Lung microvascular endothelial cell (primary cell): ENCODE measurements at places on chromosomes 16 and 17.

- DNase-seq: no peak
Observed at GRCh38 chr16:84550096-84550495, 45.6 kb upstream of the MEAK7 start.

GRCh38 chr16:12485425-12485824 is 318.3 kb downstream of the CPPED1 start:
- DNase-seq: no peak

DNA sequence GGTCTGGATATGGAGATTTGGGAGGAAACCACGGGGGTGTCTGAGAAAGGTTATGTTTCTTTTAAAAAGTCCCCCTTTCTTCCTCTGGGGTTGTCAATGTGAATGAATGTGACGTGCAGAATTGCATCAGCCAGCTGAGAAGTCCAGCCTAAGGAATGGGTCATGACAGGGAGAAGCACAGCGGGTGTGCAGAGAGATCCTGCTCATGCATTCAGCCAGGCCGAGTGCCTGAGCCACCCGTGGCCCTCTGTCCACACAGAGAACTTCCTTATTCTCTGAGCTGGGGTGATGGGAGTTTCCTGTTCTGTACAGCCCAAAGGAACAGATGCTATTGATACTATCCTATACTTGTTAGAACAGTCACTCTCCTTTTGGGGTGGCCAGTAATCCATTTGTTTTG is 117.9 kb downstream of the CPPED1 start:
- DNase-seq: no peak

- no peak for DNase-seq
Observed at GRCh38 chr17:1621273-1621954, 7.2 kb downstream of the SLC43A2 start.

- no peak for DNase-seq
Observed at GRCh38 chr17:64017381-64017980, 3.0 kb downstream of the ICAM2 start.

GRCh38 chr16:19860166-19861041 is 24.2 kb downstream of the GPRC5B start:
- DNase-seq: no peak

GRCh38 chr16:2835638-2836493 is 5.8 kb downstream of the ZG16B start:
- peak; percentile 54 for DNase-seq

DNA sequence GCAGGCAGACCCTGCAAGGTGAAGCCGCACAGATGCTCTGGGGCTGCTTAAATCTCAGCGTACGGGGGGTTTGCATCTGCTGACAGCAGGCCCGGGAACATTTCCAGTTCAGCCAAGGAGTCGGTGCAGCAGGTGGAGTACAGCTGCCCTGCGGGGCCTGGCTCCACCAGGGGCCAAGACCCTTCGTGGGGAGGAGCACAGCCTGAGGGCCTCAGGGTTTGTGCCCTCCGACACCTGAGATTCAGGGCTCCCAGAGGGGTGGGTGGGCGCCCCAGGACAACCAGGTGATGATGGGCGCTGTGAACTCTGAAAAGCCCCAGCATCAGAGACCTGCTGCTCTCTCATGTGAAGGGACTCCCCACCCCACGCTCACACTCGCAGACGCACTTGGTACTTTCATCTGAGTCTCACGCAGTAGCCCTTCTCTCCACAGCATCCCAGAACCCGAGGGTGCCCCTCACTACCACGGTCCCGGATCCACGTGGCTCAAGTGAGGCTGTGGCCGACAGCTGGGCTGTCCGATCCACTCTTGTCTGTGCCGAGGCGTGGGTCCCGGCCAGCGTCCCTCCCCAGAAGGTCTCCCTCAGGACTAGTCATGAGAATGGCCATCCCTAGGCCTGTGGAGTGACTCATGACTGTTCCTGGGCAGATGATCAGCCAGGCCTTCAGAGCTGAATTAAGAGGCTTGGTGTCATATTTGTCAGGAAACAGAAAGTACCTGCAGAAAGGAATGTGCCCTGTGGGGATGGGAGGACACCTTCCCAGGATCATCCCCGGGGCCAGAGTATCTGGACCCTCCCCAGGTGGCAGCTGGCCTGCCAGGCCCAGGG is 29.6 kb downstream of the ACSF3 start:
- DNase-seq: no peak

GRCh38 chr17:30352240-30352814 is 18.5 kb upstream of the TMIGD1 start:
- no peak for DNase-seq

- DNase-seq: no peak
Observed at GRCh38 chr16:51276336-51276735, 125.3 kb upstream of the SALL1 start.

DNA sequence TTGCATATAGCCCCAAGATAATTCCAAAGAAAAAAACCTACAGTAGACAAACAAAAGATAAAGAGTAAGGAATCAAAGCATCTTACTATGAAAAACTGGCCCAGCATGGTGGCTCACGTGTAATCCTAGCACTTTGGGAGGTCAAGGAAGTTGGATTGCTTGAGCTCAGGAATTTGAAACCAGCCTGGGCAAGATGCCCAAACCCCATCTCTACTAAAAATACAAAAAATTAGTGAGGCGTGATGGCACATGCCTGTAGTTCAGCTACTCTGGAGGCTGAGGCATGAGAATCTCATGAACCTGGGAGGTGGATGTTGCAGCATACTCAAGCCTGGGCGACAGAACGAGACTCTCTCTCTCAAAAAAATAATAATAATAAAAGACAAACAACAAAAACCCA is 764.7 kb upstream of the KIF2B start:
- DNase-seq: no peak

DNA sequence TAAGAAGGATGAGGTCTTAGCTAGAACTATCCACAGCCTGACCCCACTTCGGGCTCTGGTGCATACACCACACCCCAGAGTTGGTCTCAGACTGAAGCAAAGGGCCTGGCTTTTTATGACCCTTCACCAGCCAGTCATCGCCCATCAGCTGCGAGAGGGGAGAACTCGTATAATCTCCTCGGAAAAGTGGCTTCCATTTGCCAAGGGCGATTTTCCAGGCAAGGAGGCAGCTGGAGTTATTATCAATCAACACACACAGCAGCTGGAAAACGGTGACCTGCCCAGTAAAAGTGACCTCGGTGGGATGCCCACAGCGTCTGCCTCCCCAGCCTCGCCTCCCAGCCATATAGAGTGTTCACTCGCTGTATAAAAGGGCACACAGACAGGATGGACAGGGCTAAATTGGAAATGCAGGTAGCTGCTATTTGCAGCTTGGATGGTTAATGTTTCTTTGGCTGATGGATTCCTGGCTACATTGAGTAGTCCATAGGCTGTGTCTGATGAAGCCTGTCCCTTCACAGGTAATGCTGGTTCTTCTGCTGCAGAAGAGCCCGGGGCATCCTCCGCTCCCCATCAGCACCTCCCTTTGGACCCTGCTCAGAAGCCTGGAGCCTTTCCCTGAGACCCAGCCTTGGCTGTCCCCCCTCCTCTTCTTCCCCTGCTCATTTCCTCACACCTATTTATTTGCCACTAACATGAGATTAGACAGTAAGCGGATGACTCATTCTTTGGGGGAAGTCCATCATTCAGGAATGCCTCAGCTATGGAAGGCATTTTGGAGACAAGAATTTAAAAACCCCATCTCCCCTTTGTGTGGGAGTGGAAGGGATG is 45.7 kb downstream of the TMEM186 start:
- peak; percentile 42 for DNase-seq

DNA sequence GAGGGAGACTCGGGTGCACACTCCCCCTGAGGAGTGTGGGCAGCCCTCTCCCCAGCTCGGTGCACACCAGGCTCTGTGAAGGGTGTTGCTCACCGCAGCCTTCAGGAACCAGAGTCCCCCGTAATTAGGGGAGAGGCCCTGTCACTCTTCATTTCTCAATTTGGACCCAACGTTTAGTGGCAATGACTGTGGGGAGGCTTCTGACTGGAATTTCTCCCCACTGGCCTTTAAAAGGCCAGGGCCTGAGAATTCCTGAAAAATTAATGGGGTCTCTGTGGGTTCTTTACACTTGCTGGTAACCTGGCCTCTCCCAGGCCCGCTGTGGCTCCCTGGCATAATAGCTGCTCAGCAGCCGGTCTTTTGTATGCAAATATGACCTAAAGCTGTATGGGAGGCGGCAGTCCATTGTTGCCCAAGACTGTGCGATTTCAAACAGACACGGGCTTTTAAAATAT is 209.7 kb downstream of the MSI2 start:
- DNase-seq: no peak

DNA sequence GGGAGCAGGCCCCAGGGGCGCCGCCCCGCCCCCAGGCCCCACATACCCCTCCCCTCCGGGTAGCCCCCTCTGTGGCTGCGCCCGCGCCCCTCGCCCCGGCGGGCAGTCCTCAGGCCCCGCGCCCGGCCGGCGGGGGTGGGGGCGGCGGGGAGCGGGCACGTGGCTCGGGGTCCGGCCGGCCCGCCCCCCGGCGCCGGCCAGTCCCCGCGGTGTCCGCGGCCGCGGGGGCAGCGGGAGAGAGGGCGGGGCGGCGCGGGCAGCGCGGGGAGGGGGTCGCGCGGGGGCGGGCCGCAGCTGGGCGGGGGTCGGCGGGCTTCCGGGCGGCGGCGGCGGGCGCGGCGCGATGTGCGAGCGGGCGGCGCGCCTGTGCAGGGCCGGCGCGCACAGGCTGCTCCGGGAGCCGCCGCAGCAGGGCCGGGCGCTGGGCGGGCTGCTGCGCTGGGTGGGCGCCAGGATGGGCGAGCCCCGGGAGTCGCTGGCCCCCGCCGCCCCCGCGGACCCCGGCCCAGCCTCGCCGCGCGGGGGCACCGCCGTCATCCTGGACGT is 335 bp downstream of the NECAB2 start:
- DNase-seq: no peak

GRCh38 chr17:5500589-5501391 is 14.4 kb downstream of the MIS12 start:
- DNase-seq: peak; percentile 61

DNA sequence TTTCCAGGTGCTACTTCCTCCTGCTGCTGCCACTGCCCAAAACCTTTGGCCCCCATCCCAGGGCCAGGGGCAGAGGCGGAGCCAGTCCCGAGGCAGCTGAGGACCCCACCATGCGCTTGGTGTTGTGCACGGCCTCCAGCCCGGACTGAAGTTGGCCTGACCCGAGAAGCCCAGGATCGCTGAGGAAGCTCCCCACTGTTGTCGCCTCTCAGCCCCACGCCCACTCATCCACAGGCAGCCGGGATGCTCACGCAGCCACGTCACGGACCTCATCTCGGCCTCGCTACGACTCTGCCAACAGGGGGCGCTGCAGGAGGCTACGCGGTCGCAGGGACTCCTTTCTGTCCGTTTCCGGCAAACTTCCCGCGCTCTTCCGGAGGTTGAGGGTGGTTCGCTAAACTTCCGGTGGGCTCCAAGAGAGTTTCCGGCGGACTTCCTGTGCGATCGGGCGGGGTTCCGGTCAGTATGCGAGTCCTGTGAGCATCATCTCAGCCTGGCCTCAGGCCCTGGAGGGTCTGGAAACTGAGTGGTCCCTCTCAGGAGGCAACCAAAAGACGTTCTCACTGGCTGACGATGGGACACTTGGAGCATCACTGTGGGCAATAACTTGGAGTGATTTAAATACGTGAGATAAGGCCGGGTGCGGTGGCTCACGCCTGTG is 12.4 kb downstream of the ZG16B start:
- peak; percentile 35 for DNase-seq

DNA sequence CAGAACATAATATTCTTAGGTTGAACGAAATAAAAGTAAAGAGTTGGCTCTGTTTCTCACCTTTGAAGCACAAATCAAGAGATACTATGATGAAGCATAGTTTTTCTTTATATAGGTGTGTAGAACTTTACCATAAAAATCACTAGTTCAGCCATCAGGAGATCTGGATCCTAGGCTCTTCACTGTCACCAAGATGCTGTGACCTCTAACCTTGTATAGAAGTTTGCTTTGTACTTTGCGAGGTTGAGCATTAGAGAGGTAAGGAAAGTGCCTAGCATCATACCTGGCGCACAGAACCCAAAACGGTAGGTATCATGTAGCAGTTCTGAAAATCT is 553 bp upstream of the CDC6 start:
- no peak for DNase-seq

DNA sequence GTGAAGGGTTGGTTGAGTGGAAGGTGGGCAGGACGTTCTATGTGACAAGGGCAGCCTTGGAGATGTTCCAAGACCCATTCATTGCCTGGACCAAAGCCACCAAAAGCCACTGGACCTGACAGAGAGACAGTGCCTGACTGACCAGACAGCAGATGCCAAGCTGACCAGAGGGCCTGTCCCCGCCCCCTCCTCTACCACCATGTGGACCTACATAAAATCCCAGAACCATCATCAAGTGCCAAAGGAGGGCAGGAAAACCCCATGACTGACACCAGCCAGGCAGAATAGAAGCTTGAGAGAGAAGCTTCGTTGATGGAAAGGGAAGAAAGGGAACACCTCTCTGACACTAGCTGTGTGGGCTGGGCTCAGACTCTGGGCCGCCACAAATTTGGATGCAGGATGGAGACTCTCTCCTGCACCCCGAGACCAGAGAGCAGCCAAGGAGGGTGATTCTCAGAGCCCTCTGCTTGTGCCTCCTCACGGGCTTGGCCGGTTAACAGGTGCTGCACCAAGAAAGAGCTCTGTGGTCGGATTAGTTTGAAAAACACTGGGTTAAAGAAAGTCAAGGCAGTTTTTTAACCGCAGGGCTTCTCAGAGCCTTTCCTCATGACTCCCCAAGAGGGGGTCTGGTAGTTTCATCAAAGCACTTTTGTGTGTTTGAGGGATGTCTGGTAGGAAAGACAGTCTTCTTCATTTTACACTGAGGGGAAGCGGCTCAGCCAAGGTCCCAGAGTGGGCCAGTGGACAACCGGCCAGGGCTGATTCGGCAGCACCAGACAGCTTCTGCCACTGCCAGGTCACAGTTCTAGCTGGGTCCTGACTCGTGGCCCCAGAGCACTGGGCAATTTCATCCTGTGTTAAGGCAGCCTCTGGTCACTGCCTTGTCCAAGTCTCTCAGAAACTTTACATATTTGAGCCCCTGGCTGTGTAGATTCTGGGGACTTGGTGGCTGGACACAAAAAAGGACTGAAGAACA is 1.7 kb downstream of the TNFRSF13B start:
- DNase-seq: no peak

DNA sequence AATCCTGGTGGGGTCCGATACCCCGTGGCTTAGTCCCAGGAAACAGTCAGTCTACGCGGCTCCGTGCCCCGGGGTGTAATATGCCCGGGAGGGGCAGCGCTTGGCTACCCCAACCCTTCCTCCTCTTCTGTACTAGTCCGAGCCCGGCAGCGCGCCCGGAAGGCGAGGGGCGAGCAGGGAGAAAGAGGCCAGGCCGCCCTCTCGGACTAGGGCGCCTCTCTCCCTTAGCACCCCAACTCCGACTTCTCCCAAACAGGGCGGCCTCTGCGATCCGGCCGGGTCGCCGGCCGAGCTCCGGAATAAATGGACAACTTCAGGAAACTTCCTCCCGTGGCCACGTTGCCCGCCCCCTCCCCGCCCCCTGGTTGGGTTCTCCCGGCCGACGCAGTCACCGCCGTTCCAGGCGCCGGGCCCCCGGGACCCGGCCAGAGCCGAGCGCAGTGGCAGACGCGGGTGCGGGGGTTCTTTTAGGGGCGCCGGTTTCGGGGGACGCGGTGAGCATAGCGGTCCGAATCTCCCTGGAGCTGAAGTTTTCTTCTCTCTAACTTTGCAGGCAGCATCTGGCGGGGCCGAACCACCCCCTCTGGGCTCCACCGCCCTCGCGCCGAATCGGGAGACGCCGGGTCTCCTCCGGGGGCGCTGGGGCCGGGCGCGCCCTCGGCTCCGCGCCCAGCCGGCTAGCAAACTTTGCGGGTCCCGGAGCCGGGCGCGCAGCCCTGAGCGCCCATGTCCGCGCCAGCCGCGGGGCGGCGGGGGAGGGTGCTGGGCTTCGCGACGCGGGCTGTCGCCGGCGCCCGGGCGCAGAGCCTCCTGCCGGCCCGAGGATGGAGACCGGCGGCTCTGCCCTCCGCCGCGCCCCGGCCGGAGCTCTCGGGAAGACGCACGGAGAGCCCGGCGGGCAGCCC is at the start of gene SDK2:
Gene SDK2 (minus strand): TSS at position 301 of the 905 bp plus-strand sequence. CDS start 357 bp downstream, outside the sequence.
- DNase-seq: no peak

GRCh38 chr17:50106393-50107131 is 11.4 kb downstream of the PDK2 start:
- DNase-seq: no peak
